ENCODE measurements at places on chromosomes 7 and 10.
A peak's percentile ranks its signal among the peaks of the same experiment; 100 is the strongest.

DNA sequence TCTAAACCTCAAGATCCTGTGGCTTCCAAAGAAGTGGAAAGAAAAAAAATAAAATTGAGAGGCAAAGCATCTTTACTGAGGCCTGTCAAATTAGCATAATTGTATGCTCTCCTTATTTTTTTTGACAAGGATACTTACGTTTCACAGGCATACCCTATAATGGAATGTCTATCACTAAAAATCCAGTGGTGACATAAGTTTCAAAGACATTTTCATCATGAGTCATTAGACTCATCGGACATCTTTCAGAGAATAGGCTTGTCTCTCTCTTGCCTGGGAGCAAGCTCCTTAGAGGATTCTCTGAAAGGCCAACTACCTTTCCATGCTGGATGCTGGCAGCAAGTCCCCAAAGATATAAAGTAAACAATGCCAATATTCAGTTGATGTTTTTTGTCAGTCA lies 380.7 kb upstream of the STEAP1 start:
- peak; percentile 36 for DNase-seq

- DNase-seq: no peak
These were observed at the start of gene CLDN15 for GRCh38 chr7:101237206-101238067. TSS of gene CLDN15 (minus strand) at chr7:101237802. CDS start at chr7:101237581, 221 bp downstream.

DNA sequence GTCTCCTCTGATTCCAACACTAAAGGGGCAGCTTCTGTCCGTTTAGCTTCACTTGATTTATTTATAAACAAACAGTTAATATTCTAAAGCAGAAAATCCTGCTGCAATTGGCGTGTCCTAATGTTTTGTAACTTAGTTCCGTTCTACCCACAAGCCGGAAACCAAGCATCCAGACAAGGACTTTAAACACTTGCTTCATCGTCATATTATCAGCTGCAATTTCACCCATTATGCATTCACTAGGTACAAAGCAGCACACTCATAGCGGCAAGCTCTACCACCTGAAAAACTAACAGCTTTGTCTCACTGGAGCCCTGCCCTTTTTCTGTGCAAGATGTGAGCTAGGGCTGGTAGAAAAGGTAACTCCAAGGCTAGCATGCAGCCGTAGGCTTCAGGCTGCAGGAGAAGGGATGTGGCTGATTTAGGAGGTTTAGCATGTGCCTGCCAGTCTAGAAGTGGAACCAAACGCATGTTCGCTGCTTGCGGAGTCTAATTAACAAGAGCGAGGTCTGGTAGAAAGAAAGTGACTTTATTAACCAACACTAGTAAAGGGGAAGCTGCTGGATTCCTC lies 43.7 kb upstream of the BPGM start:
- no peak for DNase-seq

DNA sequence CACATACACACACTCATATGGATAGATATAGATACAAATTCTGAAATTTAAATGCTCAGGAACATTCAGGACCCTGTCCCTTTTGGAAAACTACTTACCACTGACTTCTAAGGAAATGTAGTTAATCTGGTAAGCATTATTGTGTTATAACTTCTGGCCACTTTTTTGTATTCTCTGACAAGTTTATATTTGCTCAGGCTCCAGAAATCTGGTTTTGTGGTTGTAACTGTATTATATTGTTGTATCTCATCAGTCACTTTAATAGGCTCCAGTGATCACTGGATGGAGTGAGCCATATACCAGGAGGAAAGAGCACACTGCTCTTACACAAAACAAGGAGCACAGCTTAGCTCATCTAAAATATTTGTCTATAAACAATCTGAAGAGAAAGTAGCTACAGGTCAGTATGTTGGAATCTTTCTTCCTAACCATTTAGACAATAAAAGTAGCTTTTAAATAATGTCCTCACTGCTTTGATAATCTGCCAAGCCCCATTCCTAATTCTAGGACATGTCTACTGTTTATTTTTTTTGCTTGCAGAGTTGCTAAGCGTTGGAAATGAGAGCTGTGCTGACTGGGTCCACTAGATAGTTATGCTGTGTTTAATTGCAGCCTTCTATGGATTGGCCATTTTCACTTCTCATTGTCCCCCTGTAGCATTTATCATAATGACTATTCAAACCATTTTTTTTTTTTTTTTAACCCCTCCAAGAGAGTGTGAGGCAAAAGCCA lies 43.8 kb downstream of the SMNDC1 start:
- no peak for DNase-seq
